ENCODE measurements at places on chromosomes 2 and 18.

DNA sequence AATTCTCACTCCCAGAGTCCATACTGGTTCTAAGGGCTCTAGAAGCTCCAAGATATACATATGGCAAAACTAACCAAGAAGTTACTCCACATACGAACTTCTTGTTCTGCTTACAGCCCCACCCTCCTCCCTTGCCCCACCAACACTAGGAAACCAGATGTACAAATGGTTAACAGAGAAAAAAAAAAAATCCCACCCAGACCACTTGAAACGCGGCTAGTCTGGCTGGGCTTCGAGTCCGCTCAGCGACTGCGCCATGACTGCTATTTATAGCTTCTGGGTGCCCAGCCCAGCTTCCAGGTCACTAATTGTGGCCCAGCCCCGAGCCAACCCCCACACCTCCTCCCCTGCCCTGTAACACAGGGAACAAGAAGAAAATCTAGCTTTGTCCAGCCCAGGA lies 47.0 kb upstream of the IHH start:
- no peak for DNase-seq

DNA sequence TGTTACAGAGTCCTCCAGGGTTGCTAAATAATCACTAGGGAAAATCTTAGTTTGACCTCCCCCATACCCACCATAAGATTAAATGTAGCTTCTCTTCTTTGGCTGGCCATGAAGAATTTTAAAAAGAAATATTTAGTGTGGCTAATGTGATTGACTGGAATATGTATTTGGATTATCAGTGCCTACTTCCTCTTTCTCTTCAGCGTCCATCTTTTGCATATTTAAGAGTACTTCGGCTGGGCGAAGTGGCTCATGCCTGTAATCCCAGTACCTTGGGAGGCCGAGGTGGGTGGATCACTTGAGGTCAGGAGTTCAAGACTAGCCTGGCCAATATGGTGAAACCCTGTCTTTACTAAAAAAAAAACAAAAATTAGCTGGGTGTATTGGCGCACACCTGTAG lies 28.8 kb downstream of the ADAM23 start:
- no peak for DNase-seq

- DNase-seq: no peak
Measured at GRCh38 chr2:129203331-129203730, 776.1 kb upstream of the RAB6C start.

- peak; percentile 97 for DNase-seq
Measured at GRCh38 chr2:222993920-222994650, 57.9 kb upstream of the KCNE4 start.

DNA sequence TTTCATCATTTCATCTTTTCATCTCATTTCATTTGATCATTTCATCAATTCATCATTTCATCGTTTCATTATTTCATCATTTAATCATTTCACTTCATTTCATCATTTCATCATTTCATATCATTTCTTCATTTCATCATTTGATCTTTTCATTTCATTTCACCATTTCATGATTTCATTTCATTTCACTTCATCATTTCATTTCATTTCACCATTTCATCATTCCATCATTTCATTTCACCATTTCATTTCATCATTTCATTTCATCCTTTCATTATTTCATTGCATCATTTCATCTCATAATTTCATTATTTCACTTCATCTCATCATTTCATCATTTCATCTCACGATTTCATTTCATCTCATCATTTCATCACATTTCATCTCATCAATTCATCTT lies 127.8 kb downstream of the ANKRD30BL start:
- DNase-seq: no peak

DNA sequence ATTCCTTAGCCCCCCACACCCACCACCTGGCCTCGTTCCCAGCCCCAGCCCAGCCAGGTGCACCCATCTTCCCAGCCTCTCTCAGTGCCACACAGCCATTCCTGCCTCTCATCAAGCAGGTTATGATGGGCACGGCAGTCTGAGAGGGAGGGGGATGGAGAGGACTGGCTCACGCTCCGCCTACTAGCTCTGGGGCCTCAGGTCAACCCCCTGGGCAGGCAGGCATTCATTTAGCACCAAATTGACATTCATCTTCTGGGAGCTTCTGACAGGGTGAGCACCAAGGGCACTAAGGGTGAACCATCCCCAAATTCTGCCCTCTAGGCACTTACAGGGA lies 66.2 kb upstream of the FOSL2 start:
- no peak for DNase-seq

DNA sequence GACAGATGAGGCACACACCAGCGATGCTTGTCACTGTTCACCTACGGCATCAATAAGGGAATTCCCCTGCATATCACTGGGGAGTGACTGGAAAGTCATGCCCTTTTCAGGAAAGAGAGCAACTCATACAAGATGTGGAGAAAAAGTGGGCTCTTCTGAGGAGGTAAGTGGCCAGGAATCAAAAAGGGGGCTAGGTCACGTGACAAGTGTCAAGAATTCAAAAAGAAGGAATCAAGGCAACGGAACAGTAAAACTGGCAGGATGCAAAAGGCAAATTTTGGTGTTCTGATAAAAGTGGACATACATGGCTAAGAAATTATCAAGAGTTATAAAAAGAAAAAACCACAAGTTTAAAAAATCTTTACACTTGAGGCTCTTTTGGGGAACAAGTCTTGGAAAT lies 190.7 kb upstream of the ACAA2 start:
- no peak for DNase-seq

- DNase-seq: no peak
Measured at GRCh38 chr18:34031810-34032209, 192.9 kb downstream of the NOL4 start.

- no peak for DNase-seq
Measured at GRCh38 chr2:59233448-59233847, 992.3 kb upstream of the FANCL start.

DNA sequence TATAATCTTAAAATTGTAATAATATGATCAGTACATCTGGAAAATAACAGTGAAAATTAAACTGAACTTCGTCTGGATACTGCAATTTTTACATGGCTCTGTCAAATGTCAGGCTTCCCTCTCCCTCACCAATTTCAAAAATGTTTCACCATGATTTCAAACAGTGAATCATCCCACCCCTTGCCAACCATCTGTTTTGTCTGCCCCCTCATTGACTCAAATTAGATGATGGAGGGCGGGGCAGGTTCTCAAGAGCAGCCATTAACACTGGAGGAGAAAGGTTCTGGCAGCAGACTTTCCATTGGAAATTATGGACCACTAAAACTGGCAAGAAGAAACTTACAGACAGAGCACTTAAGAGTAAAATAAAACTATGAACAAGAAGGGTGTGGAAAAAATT lies 1195.7 kb upstream of the ZEB2 start:
- peak; percentile 64 for DNase-seq

- peak; percentile 78 for DNase-seq
Measured at GRCh38 chr2:29063646-29064345, 10.5 kb downstream of the PCARE start.

GRCh38 chr2:160538559-160539355 lies 45.1 kb upstream of the RBMS1 start:
- no peak for DNase-seq

- no peak for DNase-seq
Measured at GRCh38 chr2:198028955-198029354, 224.6 kb downstream of the PLCL1 start.

GRCh38 chr2:44171018-44171417 lies 2.3 kb downstream of the PPM1B start:
- DNase-seq: peak; percentile 64

DNA sequence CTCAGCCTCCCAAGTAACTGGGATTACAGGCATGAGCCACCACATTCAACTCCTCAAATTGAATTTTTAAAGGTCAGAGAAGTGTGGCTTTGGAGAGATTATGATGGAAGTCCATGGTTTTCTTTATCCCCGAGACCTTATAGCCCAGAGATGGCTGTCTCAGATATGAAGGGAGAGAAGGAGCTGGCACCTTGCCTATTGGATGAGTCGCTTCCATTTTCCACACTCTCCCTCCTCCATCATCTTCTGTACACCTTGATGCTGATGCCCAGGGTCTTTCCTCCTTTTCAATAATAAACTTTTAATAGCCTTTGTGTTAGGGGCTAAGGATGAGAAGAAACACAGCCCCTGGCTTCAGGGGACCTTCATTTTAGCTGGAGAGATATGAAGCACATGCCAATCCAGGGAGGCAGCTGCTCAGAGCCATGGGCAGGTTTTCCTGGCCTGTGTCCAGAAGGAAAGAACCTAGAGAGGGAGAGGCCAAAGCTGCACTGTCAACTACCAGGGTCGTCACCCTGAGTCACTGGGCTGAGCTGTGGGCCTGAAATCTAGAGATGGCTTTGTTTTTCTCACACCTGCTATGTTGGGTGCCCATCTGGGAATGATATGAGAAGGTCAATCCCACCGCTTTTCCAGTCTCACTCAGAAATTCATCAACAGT lies 146.0 kb upstream of the SERTAD2 start:
- DNase-seq: no peak

DNA sequence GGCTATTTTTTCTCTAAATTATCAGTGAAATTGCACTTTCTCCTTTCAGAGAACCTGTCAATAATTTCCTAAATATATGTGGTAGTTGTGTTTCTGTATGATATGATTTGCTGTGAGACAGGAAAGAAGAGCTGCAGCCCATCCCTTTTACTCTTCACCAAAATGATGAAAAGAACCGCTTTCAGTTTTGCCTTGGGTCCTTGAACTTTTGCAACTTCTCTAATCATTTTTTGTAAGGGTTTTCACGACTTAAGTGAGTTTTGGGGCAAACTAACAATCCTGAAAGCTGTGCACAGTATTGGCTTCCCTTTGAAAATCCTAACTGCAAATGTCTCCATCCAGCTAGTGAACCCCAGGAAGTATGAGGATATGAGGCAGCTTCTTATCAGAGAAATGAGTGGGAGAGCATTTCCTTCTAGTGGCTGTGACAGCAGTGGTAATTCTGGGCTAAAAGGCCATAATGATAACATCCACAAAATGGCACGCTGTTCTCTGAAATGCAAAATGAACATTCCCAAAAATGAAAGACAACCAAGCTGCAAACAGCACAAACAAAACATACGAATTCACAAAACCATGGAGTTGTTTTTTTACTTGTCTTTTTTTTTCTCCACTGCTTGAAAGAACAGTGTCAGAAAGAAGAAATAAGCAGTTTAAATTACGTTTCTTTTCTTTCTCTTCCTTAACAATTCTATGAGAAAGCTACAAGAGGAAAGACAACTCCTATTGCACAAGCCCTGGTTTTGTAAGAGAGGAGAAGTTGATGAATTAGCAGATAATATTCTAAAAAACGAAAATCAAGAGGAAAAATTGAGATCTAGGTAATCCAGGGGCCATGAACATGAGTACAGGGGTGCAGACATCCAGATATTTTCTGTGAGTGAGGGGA lies 1291.6 kb upstream of the ZEB2 start:
- peak; percentile 3 for DNase-seq

GRCh38 chr2:161426455-161426921 lies 10.4 kb downstream of the TBR1 start:
- DNase-seq: peak; percentile 73

DNA sequence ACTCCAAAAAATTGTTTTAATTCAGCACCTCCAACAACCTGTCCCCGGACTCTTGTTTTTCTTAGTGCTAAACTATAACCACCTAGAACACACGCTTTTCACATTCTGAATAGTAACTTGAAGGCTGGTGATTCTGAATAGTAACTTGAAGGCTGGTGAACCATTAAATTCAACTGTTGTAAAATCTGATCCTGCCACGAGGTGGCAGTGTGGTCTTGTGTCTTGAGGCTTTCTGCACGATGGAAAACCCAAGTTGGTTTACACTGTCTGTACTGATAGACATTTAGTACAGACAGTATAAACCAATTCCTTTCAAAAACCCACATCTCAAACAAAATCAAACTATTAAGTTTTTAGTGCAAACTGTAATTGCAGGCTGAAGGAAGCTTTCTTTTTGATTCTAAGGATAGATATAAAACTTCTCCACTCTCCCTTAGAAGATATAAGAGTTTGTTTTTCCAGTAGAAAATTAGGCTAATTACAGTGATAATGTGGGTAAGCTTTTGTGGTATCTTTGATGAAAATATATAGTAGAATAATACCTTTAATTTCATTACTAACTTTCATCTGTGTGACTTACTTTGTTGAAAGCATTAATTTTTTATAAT lies 57.6 kb downstream of the VAPA start:
- peak; percentile 75 for DNase-seq

DNA sequence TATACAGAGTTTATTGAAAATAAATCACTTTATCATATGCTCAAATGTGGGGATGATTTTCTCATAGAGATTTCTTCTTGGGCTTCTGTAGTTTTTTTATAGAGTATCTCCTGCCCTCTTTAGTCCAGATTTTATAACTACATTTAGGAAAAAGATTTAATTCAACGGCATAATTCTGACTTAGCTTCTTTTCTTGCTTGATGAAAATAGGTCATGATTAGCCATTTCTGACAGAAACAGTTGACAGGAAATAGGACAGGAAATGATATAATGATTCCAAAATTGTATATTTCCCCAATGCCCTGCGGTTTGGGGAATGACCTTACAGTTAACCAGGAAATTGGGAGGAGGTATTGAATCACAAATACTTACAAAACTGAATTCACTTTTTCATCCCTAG lies 1531.9 kb upstream of the ACVR2A start:
- DNase-seq: peak; percentile 58

DNA sequence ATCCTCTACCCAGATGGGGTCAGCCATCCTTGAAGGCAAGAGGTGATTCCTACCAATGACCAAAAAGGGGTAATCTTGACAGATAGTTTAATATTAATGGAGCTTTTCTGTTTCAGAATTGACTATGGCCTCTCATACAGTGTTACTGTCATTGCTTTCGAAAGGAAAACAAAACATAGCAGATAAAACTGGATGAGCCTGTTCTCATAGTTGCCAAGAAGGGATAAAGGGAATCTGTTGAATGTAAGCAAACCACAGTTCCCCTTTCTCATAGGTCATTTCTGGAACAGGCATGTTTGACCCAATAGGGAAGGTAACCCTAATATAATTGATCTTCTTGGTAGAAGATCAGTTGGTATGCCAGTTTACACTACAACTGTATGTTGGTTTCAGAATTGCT lies 1.6 kb downstream of the RAB27B start:
- no peak for DNase-seq

GRCh38 chr2:180999274-180999964 lies 19.0 kb downstream of the UBE2E3 start:
- DNase-seq: peak; percentile 27

DNA sequence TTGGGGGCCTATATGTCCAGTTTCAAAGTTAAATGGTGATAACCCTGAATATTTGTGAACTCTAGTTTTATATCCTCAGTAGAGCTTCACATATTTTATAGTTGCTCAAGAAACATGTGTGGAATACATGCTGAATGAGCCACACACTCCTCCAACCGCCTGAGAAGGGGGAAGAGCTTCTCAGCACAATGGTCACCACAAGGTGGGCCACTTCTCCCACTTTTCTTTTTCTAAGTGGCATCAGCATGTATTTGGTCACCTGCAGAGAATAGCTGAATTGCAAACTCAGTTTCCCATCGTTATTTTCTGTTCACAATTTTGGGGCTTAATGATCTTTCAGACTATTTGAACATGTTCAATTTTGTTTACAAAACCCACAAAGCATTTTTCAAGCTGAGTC lies 340.5 kb downstream of the PARD3B start:
- peak; percentile 8 for DNase-seq
